ENCODE measurements at places on chromosomes 1 and 21.

DNA sequence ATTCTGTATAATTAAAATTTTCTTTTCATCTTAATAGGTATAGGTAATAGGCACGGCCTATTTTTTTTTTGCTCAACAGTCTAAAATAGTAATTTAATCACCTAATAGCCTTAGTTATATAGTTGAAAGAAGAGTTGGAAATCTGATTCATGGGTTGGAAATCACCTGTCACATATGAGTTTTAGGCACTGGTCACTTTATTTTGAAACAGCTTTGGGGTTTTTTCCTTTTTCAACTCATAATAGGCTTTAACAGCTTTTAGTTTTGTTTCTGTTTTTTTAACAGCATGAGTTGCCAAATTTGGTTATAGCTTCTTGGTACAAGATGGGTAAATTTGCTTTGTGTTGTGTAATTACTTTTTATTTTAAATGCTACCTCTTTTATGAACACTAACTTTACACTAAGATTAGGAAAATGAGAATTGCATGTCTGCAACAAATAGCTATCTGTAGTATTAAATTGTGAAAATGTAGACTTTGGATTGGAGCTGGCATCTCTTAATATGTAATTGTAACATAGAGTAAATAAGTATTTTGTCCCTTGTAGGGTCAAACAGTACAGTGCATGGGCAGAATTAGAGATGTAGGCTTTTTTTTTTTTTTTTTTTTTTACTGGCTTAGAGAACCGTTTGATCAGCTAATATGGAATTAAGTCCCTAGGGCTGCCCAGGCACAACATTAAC is 109.8 kb downstream of the OSBPL9 start:
- no peak for DNase-seq

- DNase-seq: no peak
These were observed 10.3 kb downstream of the CAP1 start for GRCh38 chr1:40050863-40051262.

DNA sequence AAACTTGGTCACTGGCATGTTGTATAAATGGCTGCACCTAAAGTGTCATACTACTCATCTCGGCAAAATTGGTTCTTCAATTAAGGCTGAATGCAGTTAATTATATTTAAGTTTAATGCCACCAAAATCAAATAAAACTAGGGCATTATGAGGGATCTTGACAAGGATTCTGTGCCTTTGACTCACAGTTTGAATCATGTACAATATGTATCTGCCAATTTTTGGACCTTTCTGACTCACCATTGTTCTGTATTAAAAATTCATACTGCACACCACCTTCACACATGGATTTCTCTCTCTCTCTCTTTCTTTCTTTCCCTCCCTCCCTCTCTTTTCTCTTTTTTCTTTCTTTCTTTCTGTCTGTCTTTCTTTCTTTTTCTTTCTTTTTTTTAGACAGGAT is 14.1 kb upstream of the STXBP3 start:
- DNase-seq: no peak

DNA sequence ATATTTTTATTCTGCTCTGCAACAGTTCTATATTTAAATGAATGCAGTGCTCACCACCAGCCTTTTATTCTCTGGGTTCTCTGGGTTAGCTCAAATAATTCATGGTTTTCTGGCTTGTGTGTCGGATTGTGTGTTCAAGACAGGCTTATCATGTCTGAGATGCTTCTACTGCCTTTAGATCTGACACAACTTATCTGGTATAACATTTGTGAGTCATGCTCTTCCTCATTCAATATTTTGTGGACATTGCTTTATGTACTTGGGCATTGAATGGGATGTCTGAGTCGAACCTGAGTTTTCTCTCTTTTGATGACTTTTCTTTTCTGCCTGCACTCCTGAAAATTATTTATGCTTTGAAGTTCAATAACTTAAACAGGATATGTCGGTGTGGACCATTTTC is 17.6 kb upstream of the PKP1 start:
- DNase-seq: no peak

GRCh38 chr1:161216945-161217712 is 2.0 kb downstream of the FCER1G start:
- peak; percentile 83 for DNase-seq

GRCh38 chr1:85952460-85952859 is 204.1 kb downstream of the COL24A1 start:
- DNase-seq: no peak

DNA sequence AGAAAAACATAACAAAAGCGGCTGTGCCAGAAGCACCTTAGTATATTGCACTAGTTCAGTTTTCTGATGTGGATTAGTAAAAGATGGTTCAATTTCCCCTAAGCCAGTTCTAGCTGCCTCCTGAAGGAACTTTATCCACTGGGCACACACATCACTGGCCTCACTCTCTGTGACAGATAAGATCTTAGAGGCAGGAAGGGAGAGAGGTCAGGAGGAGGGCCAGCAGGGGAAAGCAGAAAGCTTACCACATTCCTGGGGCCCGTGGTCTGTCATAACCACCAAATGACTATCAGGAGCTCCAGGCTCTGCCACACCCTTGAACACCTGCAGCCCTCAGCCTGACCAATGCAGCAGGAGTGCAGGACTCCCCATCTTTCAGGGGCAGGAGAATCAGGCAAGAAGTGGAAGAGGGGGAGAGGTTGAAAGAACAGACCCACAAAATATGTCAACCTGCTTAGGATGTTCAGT is 37.8 kb downstream of the LRRC71 start:
- no peak for DNase-seq

GRCh38 chr1:10400013-10400412 is 1.1 kb downstream of the PGD start:
- no peak for DNase-seq
